ENCODE measurements at places on chromosomes 13 and 19.

GRCh38 chr19:16337809-16338469, 13.3 kb downstream of the KLF2 start:
- DNase-seq, result no peak

DNA sequence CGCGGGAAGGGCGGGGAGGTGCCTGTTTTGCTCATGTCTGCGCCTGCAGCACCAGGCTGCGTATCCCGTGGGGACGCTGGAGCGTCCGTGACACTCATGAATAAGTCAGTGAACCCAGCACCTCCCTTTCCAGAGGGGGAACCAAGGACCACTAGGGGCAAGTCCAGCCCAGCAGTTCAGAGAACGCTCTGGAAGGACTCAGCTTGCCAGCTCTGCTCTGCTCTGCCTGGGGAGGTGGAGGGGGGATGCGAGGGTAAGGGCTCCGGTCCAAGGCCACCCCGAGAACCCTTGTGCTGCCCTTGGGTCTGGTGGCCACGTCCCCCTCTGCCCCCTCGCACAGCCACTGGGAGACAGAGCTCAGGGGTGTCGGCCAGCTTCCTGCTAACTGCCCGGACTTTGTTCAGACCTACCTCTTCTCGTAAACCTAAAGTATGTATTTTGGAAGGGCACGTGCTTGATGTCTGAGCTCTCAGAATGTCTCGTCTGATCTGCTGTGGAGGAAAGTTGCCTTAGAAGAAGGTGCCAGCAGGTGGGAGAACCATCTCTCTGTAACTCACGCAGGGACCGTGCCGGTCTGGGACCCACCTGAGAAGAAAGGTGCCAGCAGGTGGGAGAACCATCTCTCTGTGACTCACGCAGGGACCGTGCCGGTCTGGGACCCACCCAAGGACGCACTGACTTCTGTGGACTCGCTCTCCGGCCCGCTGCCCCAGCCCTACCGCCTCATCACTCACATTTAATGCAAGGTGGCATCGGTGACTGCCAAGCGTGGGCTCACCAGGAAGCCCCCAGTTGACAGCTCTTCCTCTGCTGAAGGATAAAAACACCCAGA, 34.1 kb downstream of the TMEM255B start:
- no peak for DNase-seq

DNA sequence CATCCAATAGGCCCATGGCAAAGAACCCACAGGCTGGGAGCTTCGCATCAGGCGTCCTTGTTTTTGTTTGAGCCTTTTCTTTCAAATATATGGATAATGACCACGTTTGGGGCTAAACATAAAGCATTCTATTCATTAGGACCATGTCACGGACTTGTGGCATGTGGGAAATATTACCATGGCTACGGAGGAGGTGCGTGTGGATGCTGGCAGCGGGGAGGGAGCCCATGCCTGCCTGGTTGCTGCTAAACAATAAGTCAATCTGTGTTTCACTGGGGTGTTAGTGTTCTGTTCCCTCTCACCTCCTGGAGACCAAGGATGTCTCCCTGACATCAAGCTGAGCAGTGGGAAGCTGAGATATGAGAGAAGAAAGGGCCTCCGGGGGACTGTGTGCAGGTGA, 121.1 kb downstream of the IRS2 start:
- no peak for DNase-seq

DNA sequence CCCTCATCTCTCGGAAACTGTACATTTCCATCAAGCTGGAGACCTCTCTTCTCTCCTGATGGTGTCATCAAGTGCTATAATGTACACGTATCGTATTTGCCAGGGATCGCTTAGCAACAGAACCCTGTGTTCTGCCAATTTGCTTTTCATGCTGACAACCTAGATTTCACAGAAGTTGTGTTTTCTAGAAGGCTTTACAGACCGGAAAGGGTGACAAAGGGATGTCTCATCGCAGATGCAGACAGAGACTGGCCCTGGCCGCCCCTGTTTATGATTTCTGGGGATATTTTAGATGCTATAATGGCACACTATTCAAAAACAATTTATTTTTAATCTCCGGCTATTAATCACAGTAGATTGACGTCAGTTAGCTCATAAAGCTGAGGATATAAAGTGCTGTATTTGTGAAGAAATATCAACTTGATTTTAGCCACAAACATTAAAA, 291.4 kb downstream of the IRS2 start:
- no peak for DNase-seq

DNA sequence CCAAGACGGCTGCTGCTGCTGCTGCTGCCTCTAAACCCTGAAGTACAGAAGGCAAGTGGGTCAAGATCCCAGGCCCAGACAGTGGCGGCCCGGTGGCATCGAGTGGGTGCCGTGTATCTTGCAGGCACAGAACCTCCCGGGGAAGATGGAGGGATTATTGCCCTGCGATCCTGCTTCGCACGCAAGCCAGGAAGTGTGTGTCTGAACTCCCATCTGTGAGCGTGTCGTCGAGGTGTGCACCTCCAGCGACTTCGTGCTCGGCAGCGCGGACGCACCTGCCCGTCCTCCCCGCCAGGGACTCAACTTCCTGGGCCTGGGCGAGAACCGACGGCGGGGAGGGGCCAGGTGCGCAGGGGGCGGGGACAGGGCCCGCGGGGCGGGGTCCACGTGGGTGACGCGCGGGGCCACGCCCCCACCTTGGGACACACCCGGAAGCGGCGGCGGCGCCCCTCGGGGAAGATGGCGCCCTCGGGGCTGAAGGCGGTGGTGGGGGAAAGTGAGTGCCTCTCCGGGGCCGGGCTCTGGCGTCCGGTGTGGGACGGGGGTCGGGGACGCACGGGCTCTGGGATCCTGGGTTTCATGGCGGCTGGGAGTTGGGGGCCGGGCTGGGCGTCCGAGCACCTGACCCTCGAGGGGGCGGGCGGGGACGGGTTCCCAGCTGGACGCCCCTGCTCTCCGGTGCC, at the start of gene STXBP2:
TSS of gene STXBP2 (plus strand) at position 420 of the 683 bp plus-strand sequence. CDS start at position 460, 40 bp downstream.
- peak; percentile 79 for DNase-seq

Measured in NCI-H1105 (cell line).